Natural killer cell treated with Interleukin-12 subunit alpha and Interleukin-12 subunit beta and Interleukin-15 and Interleukin-18, amount 100 ng/mL, for 72 hours (primary cell): ENCODE measurements at places on chromosomes 16 and 17. TPM values are rescaled to one million over a fixed set of nuclear protein-coding genes. Genes with fewer than 3 reads are reported as not detected.

CTRB2 gene
- not detected for total RNA-seq

SLFN5 gene
- total RNA-seq: 46.7 TPM

MXRA7 gene
- 18.1 TPM for total RNA-seq

SSTR5 gene
- total RNA-seq: not detected

PNPO gene
- total RNA-seq: 21.5 TPM

TMEM208 gene
- 56.1 TPM for total RNA-seq

SERPINF2 gene
- 0.24 TPM for total RNA-seq

ENPP7 gene
- not detected for total RNA-seq

CACNG4 gene
- total RNA-seq: not detected

HOXB7 gene
- 2.7 TPM for total RNA-seq

KRT24 gene
- total RNA-seq: not detected

ESRP2 gene
- not detected for total RNA-seq

FBXL16 gene
- 0.26 TPM for total RNA-seq

RHBDF1 gene
- total RNA-seq: 0.84 TPM

SLC16A13 gene
- 19.1 TPM for total RNA-seq

G6PC1 gene
- not detected for total RNA-seq

G6PC3 gene
- 24.6 TPM for total RNA-seq

CEMP1 gene
- not detected for total RNA-seq

CES3 gene
- total RNA-seq: not detected

VAC14 gene
- 50.9 TPM for total RNA-seq

ASGR1 gene
- total RNA-seq: 0.95 TPM

CYB5B gene
- 162 TPM for total RNA-seq

CRHR1 gene
- total RNA-seq: not detected

FLYWCH2 gene
- total RNA-seq: 24.7 TPM

CCL16 gene
- total RNA-seq: not detected

HSPB9 gene
- not detected for total RNA-seq

ARHGAP44 gene
- 0.21 TPM for total RNA-seq
